ENCODE measurements at places on chromosomes 5 and 9. TPM values are rescaled to one million over a fixed set of nuclear protein-coding genes. Genes with fewer than 3 reads are reported as not detected.

GRCh38 chr9:295576-295975, 80.9 kb downstream of the DOCK8 start:
- ATAC-seq: no peak

DNA sequence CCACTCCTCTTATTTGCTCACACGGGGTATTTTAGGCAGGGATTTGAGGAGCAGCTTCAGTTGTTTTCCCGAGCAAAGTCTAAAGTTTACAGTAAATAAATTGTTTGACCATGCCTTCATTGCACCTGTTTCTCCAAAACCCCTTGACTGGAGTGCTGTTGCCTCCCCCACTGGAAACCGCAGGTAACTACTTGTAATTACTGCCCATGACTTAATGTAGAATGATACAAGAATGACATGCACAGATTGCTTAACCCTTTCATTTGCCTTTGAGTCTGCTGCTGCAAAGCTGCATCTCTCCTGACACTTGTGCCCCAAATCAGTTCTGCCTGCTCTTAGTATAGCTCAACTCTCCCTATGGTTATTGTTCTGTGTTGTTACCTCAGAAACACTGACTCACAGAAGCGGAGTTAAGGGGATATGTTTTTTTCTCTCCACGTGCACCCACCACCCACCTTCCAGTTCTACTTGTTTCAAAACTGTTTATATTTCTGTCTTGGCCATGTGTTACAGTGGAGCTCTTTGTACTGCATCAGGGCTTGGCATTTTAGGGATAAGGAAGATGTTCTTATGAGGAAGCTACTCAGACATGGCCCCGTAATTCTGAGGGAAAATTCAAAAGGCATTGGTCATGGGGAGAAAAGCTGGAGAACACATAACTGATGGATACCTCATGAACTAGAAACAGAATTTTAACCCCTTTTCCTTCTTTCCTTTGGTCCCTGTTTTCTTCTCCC, 2.3 kb downstream of the ADRB2 start:
- no peak for ATAC-seq

- ATAC-seq: no peak
Measured at GRCh38 chr5:176803943-176804498, 6.3 kb upstream of the UNC5A start.

Gene DOK3
- total RNA-seq: 5.6 TPM

DNA sequence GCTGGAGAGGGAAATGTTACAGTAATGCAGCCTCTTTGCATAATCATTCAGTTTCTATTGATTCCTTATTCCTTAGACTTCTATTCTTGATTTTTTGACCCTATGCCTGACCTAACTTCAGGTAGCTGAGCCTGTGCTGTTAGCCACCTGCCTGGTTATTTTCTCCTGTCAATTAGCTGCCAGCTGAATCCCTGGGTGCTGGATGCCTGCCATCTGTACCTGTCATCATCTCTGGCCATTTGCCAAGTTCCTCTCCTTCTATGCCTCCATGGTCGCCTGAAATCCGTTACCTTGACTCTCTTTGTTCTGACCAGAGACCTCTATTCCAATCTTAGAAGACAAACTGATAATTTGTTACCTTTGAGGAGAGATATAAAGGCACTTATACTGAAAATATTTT, 178.3 kb downstream of the CAVIN4 start:
- no peak for ATAC-seq

GRCh38 chr9:14321517-14322130, 7.7 kb upstream of the NFIB start:
- ATAC-seq: no peak

DNA sequence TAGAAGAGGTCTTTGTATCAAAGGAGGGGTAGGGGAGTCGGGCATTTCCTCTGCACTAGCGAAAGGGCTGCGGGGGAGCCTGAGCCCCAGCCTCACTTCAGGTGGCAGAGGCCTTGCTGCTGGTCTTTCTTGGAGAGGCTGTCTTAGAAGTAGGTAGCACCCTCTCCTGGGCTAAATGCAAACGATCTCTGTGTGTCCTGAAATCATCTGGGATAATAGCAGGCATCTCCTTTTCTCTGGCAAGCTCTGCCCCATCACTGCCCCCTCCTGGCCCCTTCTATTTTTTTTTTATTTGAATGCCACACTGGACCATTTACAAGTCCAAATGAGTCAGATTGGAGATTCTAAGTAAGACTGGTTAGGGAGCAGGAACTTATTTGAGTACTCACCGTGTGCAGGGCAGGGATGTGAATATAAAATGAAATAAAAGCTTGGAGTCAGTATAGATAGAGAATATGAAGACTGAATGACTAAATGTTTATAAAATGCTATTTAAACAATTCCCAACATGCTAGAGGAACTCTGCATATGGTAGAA, 137.1 kb downstream of the FGF1 start:
- peak; percentile 89 for ATAC-seq

Gene SLC25A48
- total RNA-seq: not detected

Measured in activated T-helper 17 cell treated with anti-CD3 and anti-CD28 coated beads, Interleukin-2, amount 50 U/mL, for 72 hours (primary cell).